A673 (cell line): ENCODE measurements at places on chromosomes 1 and 21.

GRCh38 chr1:207818971-207819451 is 67.2 kb downstream of the CD46 start:
- no peak for DNase-seq

DNA sequence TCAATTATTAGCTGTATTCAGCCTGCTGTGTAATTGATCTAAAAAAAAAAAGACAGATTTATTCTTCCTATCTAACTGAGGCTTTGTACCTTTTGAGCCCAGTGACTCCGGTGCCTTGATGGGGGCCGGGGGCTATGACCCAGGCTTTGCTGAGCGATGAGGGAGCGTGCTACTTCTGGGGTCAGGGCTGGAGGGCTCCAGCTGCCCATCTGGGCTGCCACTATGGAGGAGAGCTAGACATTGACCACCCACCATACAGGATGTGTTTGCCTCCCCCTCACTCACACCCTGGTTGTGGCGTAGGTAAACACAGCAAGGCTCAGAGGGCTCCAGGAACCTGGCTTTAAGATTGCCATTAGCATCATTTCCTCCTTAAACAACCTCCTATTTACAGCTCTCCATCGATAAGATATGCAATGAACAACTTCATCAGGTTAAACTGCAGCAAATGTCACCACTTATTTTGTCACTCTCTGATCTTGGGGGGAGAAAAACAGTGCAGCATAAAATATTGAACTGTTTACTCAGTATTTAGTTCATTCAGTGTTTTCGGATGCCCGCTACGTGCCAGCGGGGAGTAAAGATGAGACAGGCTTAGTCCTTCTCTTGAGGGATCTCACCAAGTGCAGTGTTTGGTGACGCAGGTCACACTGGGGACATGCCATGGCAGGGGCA is 231.6 kb downstream of the KIF26B start:
- no peak for DNase-seq

DNA sequence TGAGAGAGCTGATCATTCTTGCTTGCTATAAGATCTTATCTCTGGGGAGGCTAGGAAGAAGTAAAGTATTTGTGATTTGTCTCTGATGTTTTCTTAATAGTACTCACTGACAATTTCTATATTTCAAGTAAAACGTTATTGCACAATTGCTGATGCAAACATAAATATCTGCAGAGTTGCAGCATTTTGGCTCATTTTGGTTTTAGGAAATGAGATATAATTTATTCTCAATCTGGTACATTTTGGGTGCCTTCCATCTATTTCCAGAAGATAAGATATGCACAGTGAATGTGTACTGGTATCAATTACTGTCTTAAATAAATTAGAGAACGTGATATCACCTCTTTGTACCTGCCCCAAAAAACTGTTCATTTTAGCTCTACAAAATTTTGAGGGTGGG is 1431.5 kb downstream of the BRINP3 start:
- DNase-seq: no peak

- DNase-seq: no peak
Measured at GRCh38 chr1:246417152-246417812, 89.8 kb downstream of the SMYD3 start.

DNA sequence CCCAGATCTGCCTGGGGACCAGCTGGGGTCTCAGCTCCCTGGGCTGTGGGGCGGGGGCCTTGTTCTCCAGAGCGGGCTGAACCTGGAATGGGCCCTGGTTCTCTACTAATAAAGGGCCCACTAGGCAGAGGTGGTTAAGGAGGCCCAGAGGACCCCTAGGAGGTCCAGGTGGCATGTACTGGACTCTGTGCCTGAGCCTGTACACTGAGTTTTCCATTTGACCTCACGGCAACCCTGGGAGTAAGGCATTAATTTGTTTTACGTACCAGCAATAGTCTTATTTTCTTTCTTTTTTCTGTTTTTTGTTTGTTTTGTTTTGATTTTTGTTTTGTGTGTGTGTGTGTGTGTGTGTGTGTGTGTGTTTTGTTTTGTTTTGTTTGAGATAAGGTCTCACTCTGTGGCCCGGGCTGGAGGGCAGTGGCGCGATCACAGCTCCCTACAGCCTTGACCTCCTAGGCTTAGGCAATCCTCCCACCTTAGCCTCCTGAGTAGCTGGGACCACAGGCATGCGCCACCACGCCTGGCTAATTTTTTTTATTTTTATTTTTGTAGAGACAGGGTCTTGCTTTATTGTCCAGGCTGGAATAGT is 19.6 kb upstream of the FAM131C start:
- DNase-seq: no peak

GRCh38 chr1:115643225-115643624 is 1.5 kb downstream of the VANGL1 start:
- no peak for DNase-seq

DNA sequence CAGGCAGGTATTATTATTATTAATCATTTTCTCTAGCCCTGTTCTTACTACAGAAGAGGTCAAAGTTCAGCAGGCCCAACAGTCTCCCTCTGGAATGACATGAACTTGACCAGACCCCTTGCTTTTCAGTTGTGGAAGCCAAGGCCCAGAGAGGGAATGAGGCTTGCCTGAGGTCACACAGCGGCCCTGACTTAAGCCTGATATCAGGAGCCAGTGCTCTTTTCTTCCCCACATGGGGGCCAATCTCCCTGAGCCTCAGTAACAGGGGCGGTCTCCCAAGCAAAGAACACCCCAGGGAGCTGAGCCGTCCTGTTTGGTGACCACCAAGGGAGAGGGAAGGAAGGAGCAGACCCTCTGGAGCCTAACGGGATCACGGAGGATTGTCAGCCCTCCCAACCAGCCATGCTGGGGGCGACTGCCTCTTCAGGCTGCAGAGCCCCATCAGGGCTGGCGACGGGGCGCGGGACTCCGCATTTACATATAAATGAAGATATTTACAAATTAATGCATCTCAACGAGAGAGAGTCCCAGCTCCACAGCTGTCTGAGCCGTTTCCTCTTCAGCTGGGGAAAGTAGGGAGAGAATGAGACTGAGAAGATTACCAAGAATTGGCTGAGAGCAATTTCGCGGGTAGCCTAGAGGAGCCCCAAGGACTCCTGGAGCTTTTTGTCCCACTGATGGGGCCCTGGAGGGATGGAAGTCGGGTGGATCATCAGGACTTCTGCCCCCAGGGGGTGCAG is 186.1 kb upstream of the KLHDC7A start:
- no peak for DNase-seq

DNA sequence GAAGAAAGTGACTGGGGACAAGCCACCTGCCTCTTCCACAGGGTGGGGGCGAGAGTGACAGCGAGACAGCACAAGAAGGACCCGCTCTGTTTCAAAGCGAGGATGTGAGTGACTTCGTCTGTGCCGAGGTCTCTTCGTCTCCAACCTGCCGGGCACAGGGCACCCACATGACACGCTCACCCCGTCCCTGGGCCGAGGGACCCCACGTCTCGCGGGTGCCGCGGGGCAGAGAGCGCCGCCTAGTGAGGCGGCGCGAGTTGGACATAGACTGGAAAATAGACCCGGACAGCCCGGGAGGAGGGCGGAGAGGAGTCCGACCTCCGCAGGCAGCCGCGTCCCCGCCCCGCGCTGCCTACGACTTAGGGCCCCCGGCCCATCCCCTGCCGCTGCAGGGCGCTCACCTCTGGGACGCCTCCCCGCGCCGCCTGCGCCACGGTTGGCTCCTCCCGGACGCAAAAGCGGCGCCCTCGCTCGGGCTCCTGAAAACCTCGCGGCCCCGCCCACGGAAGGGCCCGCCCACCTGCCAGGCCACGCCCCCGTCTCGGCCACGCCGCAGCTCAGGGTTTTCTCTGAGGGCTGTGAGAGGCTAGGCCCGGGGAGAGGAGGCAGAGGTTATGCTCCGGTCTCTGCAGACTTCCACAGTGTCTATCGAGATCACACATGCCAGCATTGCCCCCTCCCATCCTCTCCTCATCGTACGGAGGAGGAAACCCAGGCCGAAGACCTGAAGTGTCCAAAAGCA is at the start of gene TLR5:
TSS of gene TLR5 (minus strand) at position 454 of the 742 bp plus-strand sequence. CDS start 30,217 bp downstream, outside the sequence.
- DNase-seq: peak; percentile 84

GRCh38 chr1:57204942-57205787 is 218.7 kb downstream of the DAB1 start:
- no peak for DNase-seq

DNA sequence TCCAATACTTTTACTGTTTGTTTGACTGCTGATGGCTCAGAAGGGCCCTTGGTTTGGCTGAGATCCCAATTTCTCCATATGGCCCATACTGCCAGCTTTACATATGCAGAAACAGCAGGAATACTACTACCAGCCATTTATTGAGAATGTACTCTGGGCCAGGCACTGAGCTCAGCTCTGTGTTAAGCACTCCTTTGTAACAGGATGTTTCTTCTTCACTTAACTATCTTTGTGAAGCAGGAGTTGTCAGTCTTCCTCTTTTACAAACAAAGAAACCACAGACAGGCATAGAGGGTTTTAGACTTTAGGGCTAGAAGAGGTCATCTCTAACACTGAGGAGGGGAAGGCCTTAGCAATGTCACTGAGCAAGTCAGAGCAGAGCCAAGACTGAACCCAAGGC is 8.3 kb downstream of the HMGCL start:
- no peak for DNase-seq

DNA sequence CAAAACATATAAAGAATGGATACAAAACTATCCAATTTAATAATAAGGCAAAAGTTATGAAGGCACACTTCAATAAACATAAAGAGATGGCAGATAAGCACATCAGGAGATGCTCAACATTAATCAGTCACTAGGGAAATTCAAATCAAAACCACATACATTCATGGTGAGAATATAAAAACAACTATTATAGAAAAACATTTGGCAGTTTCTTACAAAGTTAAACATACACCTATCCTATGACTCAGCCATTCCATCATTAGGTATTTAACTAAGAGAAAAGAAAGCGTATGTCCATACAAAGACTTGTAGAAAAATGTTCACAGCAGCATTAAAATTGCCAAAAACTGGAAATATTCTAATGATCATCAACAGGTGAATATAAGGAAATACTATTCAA is 44.3 kb downstream of the KIFAP3 start:
- no peak for DNase-seq

- no peak for DNase-seq
Measured at GRCh38 chr1:206144605-206145004, 27.4 kb upstream of the AVPR1B start.

DNA sequence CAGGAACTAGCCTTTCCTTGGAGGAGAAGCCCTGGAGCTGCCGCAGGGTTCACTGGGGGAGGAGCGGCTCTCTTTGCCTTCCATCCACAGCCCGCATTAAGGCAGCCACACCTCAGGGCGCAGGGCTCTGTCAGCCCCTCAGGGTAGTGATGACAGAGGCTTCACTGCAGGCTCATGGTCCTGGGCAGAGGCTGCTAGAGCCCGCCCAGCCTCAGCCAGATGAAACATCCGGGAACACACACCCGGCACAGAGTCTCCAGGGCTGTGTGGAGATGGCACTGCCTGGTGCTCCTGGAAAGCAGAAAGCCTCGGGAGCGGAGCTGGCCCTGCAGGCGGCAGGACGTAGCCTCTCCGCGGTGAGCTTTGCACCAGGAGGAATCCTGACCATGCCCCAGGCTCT is 29.4 kb upstream of the PEX10 start:
- DNase-seq: no peak

GRCh38 chr1:57307392-57308170 is 116.3 kb downstream of the DAB1 start:
- peak; percentile 83 for DNase-seq

- DNase-seq: no peak
Measured at GRCh38 chr1:3049905-3050304, 19.1 kb upstream of the PRDM16 start.

- DNase-seq: peak; percentile 41
Measured at GRCh38 chr1:157007306-157007705, 38.2 kb downstream of the ARHGEF11 start.

GRCh38 chr1:22040286-22040623 is 12.3 kb upstream of the CDC42 start:
- no peak for DNase-seq

GRCh38 chr1:202956969-202957368 is 1.1 kb downstream of the ADIPOR1 start:
- DNase-seq: no peak

DNA sequence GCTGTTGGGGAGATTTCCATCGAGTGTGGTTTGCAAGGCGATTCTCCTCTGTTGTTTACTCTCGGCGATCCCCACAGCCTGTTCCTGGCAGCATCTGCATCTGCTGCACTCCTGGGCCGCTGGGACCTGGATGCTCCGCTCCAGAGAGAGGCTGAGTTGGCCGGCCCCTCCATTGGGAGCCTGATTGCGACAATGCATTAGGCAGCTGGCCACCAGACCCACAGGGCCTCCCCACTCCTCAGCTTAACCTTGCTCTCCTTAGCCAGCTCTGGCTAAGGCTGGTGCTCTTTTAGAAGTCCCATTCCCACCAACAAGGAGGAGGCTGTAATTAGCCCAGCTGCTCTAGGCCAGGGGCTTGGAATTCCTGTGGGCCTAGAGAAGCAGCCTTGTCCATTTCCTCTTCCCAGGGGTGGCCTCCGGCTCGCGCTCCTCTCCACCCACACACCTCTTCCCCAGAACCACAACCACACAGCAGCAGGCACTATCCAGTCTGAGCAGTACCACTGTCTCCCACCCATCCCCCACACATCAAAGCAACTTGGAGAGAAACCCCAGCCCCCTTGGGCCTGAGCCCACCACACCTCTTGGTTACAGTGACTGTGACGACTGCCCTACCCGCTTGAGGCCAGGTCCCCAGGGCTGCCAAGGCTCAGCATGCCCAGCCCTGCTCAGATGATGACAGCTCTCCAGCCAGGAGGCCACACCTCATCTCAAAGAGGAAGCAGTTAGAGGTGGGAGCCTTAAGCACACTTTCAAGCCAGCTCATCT is 193.8 kb upstream of the EDN2 start:
- DNase-seq: no peak

DNA sequence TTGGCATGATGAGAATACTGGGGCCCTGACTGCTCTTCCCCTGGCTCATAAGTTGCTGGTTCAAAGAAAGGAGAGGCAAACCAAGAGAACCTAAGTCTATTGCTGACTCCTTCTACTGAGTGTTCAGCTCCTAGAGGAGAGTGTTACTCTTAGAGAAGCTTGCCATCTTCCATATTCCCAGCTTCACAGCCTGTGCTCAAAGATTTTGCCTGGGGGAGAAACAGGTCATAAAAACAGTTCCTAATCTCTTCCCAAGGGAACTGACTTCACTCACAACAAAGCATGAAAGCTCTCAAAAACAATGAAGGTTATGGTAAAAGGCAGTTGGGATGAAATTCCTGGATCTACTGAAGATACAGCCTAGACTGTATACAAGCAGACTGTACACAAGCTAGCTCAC is 37.1 kb downstream of the LRRC40 start:
- DNase-seq: no peak

DNA sequence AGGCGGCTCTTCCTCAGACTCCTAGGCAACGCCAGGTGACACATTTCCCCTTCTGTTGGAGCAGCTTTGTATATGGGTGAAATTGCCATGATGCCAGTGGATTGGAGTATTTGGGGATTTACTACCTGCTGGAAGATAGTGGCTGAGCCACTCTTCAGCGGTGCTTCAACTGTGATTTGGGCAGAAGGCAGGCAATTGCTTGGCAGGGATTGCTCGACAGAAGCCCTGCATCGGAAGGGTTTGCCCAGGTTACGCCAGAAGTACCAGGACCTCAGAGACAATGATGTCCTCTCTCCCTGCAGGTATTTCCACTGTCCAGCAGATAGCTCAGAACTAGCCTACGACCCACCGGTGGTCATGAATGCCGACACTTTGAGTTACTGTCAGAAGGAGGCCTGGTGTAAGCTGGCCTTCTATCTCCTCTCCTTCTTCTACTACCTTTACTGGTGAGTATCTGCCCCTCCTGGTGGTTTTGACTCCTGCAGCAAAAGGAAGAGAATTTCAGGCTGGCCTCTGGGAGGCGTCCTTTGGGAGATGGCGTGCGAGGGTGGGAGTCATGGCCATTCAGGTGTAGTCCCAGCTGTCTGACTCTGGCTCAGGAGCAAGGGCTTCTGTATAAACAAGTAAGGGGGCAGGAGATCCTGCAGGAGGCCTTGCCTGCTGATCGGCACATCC is 118.3 kb downstream of the CNIH3 start:
- DNase-seq: no peak

GRCh38 chr1:2085080-2085479 is 34.9 kb downstream of the PRKCZ start:
- no peak for DNase-seq
